ENCODE measurements at places on chromosomes 7 and 10.

DNA sequence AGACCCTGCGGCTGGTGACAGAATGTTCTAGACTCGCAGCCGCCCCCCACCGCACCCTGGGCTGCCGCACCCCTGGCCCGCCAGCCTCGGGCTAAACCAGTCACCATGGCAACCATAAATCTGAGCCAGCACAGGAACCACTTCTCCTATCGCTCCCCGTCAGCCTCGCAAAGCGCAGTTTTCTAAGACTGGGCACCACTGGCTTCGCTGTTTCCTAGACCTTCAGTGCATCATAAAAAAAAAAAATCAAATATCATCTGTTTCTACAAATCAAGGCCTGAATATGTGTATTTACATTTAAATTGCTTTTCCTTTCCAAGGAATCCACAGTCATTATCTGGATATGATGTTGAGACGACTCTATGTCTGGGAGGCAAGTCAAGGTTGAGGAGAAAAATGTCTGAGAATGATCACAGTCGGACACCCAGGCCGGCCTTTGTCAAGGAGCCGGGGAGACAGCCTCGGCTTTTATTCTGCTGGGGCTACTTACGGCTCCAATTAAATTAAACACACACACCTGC lies 99.9 kb downstream of the PTPRN2 start:
- DNase-seq, result no peak

DNA sequence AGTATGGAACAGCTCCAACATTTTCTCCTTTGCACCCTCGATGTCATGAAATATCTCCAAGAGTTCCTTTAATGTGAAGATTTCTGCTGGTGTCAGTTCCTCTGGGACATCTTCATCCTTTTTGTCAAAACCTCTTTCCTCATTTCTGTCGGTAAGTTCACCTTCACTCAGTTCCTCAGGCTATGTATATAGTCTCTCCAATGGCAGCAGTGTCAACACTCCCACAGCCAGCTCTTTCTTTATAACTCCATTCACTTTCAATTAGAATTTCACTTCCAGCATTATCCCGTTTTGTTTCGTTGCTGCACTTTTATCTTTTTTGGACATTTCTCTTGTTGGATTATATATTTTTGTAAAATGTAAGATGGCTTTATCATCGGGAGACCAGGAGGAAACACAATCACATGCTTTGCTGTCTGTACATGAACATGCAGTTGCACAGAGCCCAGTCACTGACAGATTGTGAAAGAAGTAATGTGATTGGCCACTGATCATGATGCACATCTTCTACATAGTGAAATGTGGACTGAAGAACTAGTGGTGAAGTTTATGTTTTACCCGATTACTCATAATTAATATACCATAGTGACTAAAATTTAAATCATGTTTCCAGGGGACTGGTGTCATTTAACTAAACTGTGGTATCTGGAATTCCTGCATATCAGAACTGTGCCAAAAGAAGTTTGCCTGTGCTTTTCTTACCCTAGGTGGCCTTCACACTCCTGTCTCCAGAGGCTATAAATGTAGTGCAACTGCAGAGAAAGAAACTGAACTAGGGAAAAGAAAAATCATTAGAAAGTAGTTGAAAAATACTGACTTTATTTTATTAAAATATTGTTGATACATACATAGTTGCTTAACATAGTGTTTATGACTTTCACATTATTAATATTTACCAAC lies 289.6 kb downstream of the PPP1R3A start:
- DNase-seq, result no peak

DNA sequence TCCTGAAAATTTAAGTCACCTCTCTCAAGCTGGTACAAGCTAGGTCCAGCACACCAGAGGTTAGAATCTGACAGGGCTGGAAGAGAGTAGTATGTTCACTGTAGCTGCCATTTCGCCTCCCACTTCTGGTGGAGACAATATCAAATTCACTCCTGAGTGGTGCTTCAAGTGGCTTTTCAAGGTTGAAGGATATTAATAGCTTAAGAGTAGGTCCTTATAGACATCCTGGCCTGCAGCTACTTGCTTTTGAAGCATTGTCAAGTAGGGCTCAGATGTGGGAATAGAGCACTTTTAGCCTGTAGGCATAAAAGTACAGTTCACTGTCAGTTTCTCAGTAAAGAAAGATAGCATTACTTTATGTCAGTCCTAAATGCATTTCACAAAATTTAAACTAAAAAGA lies 270.5 kb upstream of the PLPP4 start:
- DNase-seq, result no peak

- no peak for DNase-seq
Observed at GRCh38 chr7:64643566-64643965, 22.4 kb upstream of the ZNF107 start.

DNA sequence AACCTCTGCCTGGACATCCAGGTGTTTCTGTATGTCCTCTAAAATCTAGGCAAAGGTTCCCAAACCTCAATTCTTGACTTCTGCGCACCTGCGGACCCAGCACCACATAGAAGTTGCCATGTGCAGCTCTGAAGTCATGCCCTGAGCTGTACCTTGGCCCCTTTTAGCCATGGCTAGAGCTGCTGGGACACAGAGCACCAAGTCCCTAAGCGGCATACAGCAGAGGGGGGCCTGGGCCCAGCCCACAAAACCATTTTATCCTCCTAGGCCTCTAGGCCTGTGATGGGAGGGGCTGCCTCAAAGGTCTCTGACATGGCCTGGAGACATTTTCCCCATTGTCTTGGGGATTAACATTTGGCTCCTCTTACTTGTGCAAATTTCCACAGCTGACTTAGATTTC lies 14.6 kb downstream of the TMEM243 start:
- no peak for DNase-seq

- no peak for DNase-seq
Observed at GRCh38 chr10:70364772-70365091, 17.7 kb downstream of the LRRC20 start.

Data from stimulated activated CD4-positive, alpha-beta T cell treated with anti-CD3 and anti-CD28 coated beads, Interleukin-2, amount 100 ng/mL, for 4 hours (primary cell).